ENCODE measurements at places on chromosomes 4 and X.
A peak's percentile ranks its signal among the peaks of the same experiment; 100 is the strongest.

DNA sequence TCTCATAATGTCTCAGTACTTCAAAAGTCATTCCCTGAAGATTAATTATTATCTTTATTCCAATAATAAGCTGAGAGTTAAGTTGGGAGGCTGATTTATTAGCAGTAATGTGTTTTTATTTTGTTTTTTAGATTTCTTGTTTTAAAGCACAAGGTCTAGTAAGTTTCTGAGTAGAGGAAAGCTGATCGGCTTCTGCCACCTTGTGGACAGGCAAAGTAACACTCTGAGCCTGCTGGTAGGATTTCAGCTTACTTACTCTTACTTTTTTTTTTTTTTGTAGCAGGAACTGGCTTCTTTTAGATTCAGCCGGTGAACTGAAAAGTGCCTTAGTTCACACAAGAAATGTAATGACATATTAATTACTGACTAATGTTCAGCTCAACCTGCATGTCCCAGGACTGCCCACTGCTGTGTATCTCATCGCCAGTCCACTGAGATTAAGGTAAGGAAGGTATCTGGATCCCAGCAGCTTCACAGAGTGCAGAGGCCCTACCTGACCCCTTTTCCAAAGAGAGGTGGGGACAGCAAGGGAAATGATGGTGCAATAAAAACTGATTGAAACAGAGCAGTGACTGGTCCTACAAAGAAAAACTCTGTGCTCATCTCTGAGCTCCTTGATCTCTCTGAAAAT lies 126.5 kb downstream of the ADGRA3 start:
- peak; percentile 81 for DNase-seq

GRCh38 chr4:150384249-150384648 lies 197.7 kb upstream of the MAB21L2 start:
- DNase-seq = no peak

DNA sequence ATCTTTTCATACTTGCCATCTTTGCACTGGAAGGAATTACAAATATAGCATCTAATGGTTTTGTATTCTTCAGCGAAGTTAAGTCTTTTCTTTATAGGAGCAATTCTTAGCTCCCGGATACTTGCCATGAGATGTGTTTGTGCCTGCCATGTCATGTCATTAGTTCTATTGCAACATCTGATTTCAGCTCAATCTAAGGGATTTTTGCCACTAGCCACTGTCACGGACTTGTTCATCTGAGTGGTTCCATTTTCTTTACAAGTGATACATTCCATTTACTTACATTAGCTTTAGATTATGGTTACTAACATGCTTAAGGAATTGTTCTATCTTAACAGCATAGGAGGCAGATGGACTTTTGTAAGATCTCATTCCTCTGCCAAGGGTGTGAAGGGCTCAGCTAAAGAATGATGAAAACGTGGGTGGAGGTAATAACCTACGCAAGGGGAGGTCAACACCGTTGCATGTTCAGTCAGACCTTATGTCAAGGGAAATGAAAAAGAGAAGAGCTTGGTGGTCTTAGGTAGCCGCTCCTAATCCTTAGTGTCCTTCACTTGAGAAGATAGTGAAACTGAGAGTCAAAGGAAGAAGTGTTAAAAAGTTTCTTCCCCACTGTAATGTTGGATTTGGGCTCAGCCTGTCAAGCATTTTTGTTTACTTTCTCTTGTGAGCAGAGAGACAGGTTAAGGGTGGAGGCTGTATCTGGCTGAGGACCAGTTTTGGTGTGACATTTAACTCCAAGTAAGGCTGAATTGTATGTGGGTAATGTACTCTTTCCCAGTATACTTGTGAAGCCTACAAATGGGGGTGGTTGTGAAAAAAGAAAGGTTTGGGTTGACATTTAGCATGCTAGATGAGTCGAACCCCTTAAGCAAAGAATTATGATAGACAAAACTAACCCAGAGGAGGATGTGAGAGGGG lies 3.6 kb upstream of the KLHL2 start:
- no peak for DNase-seq

DNA sequence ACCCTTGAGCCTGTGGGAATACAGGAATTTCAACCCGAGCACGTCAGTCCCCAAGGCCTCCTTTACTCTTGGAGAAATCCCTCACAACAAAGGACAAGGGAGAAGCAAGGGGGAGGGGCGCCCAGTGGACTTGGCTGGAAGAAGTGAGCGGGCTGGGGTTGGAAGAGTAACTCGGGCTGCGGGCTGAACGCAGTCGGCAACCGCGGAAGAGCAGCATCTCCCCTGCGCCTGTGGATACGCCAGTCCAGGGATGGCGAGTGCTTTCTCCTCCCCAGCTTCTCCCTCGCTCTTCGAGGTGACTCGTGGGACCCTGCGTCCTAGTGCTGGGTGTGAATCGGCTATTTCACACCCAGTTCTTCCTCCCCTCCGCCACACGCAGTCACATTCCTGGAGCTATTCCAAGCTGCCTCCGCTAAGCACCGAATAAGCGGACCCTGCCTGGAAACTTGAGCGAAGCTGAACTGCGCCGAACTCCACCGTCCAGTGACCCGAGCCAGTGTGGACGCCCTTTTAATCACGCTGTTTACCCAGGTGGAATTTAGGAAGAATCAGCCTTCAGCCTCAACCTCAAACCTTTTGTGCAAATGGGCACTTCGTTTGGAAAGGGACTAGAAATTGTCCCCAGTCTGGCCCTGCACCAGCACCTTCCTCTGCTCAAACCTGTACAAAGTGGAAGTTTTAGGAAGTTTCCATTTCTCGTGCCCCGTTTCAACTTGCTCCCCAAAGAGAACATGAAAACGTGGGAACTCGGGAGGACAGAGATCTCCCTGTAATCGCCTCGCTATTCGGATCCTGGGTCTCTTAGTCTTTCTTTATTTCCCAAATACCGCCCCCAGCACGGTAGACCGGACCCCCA lies 64.3 kb upstream of the WDR17 start:
- DNase-seq = no peak

DNA sequence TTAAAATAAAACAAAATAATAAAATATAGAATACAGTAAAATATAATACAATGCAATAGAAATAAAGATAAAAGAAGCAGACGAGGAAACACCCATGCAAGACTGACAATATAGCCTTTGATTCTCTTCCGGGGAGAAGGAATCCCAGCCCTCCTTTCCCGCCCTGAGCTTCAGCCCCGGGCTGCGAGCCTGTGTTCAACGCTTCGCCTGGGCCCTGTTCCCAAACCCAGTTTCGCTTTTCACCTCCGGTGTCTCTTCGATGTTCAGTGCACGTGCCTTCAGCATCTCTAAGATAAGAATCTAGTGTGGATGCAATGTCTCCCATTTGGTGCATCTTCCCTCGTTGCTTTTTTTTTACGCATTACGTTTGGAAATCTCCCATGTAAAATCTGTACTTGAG lies 38.4 kb upstream of the ARSD start:
- no peak for DNase-seq

- DNase-seq = peak; percentile 70
Measured at GRCh38 chr4:98639523-98639922, 18.9 kb downstream of the TSPAN5 start.

DNA sequence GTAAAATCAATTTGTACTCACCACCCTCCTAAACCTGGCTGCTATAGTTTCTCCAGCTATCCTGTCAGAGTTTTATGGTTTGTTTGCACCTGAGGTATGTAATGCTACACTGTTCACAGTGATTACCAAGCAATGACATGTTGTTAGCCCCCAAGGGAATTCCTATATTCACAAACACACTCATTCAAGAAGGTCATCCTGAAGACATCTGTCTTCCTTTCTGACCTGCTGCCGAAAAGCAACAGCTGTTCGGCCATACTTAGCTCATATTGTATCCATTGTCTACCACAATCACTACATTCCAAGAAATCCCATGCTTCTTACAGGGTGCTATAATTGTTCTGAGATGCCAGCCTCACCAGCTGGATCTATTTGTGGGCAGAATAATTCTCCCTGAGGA lies 160.1 kb upstream of the GYPA start:
- no peak for DNase-seq

DNA sequence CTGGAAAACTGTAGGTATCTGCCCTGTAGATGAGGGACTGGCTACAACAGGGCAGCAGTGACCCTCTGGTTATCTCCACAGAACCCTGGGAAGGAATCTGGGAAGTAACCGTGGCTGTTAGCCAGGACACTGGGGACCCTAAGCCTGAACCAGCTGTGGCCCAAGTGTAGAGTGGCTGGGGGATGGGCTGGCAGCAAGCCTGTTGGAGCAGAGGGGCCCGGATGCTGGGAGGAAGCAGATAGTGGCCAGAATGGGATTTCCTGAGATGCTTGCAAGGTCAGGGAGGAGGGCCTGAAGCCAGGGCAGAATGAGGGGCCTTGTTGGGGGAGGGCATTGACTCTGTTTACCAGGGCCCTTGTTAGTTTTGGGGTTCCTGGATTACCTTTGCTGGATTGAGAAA lies 161.0 kb upstream of the EOLA2 start:
- DNase-seq = no peak

DNA sequence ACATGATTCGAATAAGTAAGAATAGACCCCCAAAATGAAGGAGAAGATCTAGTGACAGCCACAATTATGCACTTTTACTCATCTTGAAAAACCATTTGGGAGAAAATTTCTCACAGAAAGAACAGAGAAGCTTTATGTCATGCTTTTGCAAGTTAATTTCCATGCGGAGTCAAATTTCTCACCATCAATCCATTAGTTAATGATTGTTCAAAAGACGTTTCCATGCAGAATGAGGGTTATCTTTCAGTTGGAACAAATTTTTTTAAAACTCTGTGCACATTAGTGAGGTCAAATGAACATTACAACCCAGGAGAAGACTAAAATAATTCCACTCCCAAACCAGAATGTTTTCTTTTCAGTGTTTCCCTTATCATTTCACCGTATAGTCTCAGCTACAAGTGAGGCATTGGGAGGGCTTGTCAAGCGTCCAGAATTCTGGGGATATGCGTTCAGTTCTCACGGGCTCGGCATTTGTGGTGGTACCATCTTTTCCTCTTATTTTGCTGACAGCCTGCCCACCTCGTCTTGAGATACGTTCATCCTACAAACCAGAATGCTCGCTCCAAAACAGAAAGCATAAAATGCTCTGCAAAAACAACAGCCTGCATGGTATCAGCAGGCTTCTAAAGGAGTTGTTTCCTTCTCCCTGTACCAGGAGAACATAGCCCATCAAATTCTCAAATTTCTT lies 130.8 kb upstream of the TBL1X start:
- DNase-seq = no peak

- no peak for DNase-seq
Measured at GRCh38 chr4:137754652-137755471, 222.6 kb upstream of the PCDH18 start.

GRCh38 chr4:20422398-20422797 lies 170.7 kb downstream of the SLIT2 start:
- peak; percentile 58 for DNase-seq

GRCh38 chr4:86757468-86757867 lies 91.7 kb downstream of the SLC10A6 start:
- no peak for DNase-seq

DNA sequence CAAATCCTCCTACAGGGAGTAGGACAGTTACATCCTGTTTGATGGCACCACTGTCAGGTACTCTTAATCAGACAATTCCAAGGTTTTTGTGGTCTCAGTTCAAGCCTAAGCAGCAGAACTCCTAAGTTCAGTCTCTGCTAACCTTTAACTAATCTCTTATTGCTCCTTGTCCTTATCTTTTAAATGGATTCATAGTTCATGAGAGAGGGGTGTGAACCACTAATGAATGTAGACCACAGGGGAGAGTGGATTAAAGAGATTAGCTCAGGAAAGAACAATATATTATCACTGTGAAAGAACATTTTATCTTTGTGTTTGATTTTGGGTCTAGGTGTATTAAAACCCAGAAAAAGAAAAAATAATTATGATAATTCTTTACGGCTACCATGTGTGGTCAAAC lies 168.9 kb downstream of the DCK start:
- no peak for DNase-seq

DNA sequence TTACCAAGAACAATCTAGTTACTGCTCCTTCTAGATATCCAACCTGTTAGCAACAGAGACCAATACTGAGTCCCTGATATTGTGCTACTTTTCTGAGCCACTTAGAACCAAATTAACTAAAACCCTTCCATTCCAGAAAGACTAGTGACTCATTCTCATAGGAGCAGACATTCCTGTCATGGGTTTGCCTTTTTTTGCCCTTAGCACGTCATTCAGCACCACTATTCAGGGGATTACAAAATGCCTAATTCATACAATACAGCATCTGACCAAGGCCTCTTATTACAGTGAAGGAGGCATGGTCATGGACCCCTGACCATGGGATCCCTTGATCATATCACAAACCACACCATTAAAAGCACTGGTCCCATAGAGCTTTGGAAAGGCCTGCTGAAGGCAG lies 123.8 kb upstream of the CXCL13 start:
- no peak for DNase-seq

GRCh38 chr4:126697748-126698147 lies 935.0 kb upstream of the INTU start:
- no peak for DNase-seq

GRCh38 chr4:83644677-83645659 lies 109.1 kb downstream of the GPAT3 start:
- peak; percentile 82 for DNase-seq

DNA sequence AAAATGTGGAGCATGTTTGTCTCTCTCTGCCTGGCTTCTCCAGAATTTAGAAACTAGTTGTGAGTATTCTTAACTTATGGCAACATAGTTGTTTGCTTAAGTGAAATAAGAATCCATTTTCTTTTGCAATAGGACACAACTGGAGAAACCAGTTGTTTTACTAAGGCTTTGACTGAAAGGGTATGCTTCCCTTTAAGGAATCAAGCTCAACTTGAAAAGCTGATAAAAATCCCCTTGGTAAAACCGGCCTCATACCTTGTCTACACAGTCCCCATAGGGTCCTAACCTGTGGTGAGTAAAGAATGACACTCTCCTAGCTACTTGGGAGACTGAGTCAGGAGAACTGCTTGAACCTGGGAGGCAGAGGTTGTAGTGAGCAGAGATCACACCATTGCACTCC lies 139.8 kb downstream of the NR3C2 start:
- no peak for DNase-seq

DNA sequence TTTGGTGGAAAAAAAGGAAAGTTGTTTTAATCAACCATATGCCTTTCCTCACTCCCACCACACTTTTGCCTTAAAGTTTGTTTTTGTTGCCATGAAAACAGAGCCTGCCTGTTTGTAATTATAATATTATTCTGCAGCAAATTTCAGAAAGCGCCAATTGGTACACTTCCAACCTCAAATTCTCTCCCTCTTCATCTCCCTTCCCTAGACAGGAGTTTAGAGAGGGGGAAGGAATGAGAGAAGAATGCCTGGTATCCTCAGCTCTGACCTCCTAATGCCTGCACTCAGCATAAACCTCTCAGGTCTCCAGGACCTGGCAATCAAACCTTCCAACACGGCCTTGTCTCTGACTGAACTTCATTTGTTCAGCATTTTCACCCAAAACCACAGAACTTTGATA lies 138.4 kb upstream of the HCCS start:
- DNase-seq = no peak

GRCh38 chrX:28901637-28902036 lies 314.4 kb downstream of the IL1RAPL1 start:
- DNase-seq = no peak
